ENCODE measurements at places on chromosomes 2 and 18.

- DNase-seq = no peak
Measured at GRCh38 chr18:6004119-6004518, 108.8 kb upstream of the TMEM200C start.

GRCh38 chr2:43787895-43788294 is 14.1 kb downstream of the DYNC2LI1 start:
- no peak for DNase-seq

DNA sequence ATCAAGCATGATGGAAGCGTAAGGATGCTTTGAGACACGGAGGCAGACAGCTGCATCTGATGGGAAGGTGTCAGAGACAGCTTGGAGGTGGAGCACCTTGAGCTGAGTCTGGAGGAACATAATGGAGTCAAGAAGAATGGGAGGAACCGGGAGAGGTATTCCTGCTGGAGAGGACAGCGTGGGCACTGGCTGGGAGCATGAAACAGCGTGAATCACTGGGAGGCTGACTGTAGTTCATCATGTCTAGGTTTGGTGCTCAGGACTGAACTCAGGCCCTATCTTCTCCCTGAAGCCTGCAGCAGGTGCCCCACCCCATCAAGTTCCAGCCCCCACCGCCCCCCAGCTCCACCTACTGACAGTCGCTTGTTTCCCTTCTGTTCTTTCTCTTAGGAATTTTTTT is 98.6 kb downstream of the TMEM17 start:
- no peak for DNase-seq

GRCh38 chr2:231342061-231342711 is 53.3 kb upstream of the B3GNT7 start:
- no peak for DNase-seq

- DNase-seq = no peak
Measured at GRCh38 chr18:40046596-40046995, 1908.4 kb upstream of the PIK3C3 start.
